ENCODE measurements at places on chromosomes 5 and 9.

GRCh38 chr9:6893350-6894131 lies 135.8 kb downstream of the KDM4C start:
- no peaks in the 10 kb centered on the region for H3K36me3 ChIP-seq
- no peak for DNase-seq
- H3K27ac ChIP-seq = no peak overlapping the region
- peaks cover 3% of the 10 kb centered on the region for H3K4me1 ChIP-seq

DNA sequence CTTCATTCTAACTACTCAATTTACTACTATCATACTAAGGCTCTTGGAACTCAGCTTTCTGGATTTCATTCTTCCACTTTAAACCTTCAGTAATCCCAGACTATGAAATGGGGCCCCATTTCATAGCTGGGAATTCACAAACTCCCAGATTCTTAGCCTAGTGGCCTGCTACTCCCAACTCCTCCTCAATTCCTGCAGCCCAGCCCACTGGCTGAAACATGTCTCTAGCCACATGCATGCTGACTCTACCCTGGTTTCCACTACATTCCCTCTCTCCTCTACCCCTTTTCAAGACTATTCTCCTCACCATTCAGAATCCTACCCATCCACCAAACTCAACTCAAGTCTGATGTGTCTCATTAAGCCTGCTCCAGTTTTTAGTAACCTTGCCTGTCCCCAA lies 370.6 kb downstream of the BNC2 start:
- no peaks in the 10 kb centered on the region for H3K36me3 ChIP-seq
- no peak overlapping the region for H3K27ac ChIP-seq
- no peaks in the 10 kb centered on the region for H3K27me3 ChIP-seq
- no peak for DNase-seq

- H3K27ac ChIP-seq = no peak overlapping the region
- H3K27me3 ChIP-seq = no peaks in the 10 kb centered on the region
- no peak overlapping the region for H3K4me3 ChIP-seq
- no peak for DNase-seq
Observed at GRCh38 chr5:102902135-102902448, 147.0 kb downstream of the PAM start.

DNA sequence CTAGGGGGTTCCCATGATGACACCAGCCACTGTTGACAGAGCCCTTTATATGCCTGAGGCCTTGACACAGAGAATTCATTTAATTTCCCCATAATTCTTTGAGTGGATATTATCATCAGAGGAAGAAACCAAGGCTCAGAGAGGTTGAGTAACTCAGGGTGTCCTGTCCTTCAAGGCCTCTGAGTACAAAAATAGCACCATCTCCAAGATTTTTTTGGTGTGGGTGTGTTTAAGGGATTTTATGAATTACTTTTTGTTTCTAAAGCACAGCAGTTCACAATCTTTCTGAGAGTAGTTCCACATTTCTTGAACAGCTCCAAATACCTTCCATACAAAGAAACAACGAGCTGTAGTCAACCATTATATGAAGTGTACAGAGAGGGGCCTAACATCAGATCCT lies 6.2 kb upstream of the GSN start:
- H3K4me3 ChIP-seq = no peak overlapping the region
- H3K4me1 ChIP-seq = peaks cover 15% of the 10 kb centered on the region
- H3K36me3 ChIP-seq = no peaks in the 10 kb centered on the region

DNA sequence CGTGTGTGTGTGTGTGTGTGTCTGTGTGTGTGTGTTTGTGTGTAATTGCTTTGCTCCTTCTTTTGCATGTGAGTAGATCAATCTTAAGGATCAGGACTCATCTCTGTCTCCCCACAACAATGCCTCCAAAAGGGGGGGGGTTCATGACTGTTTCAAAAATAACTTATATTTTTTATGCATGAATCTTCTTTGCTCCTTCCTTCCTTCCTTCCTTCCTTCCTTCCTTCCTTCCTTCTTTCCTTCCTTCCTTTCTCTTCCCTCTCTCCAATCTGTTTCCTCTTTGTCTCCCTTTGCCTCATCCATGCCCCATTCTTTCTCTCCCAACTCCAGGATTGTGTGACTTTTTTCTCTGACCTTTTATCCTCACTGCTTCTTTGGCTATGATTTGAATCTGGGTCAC lies 126.4 kb upstream of the OSMR start:
- H3K27me3 ChIP-seq = no peaks in the 10 kb centered on the region
- no peak overlapping the region for H3K4me3 ChIP-seq
- no peaks in the 10 kb centered on the region for H3K36me3 ChIP-seq

DNA sequence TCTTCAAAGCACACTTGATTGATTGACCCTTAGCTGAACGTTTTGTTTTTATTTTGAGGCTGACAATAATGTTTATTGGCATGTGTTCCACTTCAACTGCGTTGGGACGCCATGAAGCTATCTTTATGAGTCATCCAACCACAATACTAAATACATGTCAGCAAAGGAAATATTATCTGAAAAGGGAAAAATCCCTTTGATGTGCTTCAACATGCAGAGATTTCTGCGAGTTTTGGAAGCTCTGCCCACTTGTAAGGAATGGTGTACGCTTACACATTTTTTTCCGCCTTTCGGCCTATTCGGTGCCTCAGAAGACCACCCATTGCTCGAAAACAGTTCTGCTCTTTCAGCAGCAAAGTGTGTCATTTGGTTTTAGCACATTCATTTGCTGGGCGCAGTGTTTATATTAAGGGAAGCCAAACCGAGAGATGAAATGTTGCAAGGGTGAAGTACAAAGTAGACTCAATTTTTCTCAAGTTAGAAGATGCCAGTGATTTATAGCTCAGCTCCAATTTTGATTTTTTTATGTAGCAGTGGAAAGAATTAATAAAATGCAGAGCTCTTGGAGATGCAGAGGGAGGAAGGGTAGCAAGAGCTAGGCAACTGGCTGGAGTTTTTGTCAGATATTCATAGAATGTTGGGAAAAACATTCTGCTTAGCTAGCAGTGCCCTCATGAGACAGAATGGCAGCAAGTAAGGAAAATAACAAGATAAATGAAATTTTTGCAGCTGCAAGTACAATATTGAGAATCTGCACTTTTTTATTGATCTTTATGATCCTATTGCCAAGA lies 68.9 kb downstream of the PRDM6 start:
- no peaks in the 10 kb centered on the region for H3K27me3 ChIP-seq
- peak; percentile 63 for DNase-seq
- no peaks in the 10 kb centered on the region for H3K4me1 ChIP-seq
- H3K36me3 ChIP-seq = no peaks in the 10 kb centered on the region

DNA sequence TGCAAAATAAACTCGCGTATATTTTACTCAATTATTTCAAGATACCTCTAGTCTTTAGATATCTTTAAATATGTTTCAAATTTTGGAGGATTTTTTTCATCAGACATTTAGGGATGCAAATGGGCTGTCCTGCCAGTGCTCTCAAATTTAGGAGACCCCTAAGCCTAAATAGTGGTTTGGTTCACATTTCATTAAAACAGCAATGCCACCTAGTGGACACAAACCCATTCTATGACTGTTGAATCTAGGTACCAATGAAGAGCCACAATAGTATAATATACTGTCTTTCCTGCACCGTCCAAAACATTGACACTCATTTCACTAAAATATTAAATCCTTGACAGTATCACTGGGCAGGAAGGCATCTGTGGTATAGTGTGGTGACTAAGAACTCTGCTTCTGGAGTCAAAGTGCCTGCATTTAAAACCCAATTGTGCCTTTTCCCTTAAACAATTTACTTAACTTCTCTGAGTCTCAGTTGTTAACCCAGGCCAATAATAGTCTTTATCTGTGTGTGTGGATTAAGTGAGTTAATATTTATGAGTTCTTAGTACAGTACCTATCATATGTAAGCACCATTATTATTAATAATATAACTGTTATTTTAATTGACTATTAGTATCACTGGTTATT lies 148.0 kb downstream of the RORB start:
- no peak overlapping the region for H3K4me3 ChIP-seq
- no peaks in the 10 kb centered on the region for H3K4me1 ChIP-seq
- DNase-seq = peak; percentile 36
- H3K27me3 ChIP-seq = no peaks in the 10 kb centered on the region
